ENCODE measurements at places on chromosomes 2 and 18. TPM values are rescaled to one million over a fixed set of nuclear protein-coding genes. Genes with fewer than 3 reads are reported as not detected.

The GMCL1 gene
- 36.7 TPM for total RNA-seq

GRCh38 chr2:240725671-240726070, 34.0 kb downstream of the AQP12A start:
- DNase-seq: no peak

- no peak for DNase-seq
Observed at GRCh38 chr2:24220554-24221291, 45.9 kb downstream of the FAM228A start.

GRCh38 chr2:219081701-219082331, 21.1 kb upstream of the IHH start:
- no peak for DNase-seq

The EGR4 gene
- total RNA-seq: not detected

GRCh38 chr2:37671816-37672103, 318 bp upstream of the CDC42EP3 start:
- no peak for DNase-seq

DNA sequence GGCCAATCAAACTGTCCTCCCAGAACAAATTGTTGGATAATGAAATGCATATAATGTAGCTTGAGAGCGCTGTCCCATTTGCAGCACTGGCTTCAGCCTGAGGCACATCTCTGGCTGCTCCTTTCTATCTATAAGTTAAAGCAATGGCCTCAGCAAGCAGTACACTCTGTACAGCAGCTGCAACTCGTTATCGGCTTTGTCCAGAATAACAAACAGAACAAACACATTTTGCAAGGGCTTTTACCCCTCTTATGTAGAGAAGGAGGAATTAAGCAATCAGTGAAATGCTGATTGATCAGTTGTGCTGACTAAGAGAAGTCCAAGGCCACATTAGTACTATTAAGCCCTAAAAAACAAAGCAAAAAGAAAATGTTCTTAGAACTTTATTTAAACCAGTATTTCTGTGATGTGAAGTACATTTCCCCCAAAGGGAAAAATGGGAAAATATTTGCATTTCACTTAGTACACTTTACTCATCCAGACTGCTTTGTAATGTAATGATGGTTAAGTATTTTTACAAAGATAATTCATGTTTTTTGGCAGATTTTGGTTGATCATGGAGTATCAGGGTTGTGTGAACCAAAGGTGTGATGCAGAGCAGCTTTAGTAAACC, 15.0 kb upstream of the CPS1 start:
- no peak for DNase-seq

DNA sequence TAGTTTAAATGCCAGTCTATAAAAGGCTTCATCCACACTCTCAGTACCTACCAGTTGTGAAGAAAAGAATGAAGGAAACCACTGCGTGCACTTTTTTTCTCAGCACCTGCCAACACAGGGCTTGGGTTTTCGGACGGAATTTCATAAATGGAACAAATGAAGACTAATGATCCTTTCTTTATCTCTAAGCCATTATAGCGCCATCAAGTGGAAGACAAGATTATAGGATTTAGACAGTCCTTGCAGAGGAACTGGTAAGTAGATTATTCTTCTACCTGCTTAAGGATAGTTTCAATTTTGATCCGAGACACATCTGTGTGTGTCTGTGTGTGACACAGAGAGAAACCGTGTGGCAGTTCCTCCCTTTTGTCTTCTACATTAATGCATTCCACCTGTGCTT, 245.6 kb downstream of the NRXN1 start:
- no peak for DNase-seq

DNA sequence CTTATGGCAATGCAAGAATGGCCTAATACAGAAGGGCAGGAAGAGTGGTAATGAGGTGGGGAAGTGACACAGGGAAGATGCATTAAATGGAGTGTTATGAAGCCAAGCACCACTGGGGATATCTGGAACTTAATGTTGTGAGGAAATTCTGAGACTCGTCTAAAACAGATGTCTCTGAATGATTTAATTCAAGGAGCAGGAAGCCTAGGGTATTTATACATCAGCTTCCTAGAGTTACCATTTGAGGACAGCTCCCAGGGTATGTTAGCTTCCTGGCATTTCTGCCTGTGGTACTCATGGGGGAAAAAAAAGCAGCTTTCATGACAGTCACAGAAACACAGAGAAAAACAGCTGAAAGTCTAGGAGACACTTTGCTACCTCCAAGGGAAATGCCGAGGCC, 989.5 kb downstream of the CBLN2 start:
- no peak for DNase-seq

DNA sequence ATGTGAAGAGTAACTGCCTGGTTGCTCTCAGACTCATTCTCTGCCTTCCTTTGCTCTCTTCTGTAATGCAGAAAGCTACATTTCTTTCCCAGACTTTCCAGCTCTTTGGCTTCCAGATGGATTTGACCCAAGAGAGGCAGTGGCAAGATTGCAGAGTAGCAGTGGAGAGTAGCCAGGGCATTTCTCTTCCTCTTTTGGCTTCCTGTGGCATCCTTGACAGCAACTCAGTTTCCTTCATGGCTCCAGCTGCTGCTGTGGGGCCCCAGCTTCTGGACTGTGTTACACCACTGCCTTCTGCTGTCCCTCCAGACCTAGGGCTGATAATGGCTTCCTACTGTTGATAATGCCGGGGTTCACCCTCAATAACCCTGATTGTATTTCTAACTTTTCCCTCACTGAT, 469.4 kb upstream of the SPRED2 start:
- no peak for DNase-seq

- no peak for DNase-seq
Observed at GRCh38 chr18:45100321-45101105, 419.8 kb downstream of the SETBP1 start.

- no peak for DNase-seq
Observed at GRCh38 chr18:58447402-58448095, 181.3 kb downstream of the ALPK2 start.

- DNase-seq: peak; percentile 70
Observed at GRCh38 chr18:24397694-24398368, at the start of gene OSBPL1A. Gene OSBPL1A, minus strand, starts transcription at chr18:24397824. Its CDS starts 20,291 bp downstream, at chr18:24377533.

The SERPINB2 gene
- not detected for total RNA-seq

GRCh38 chr2:137938204-137938603, 26.1 kb upstream of the HNMT start:
- no peak for DNase-seq

The POTEJ gene
- not detected for total RNA-seq

The RTN4 gene
- 126 TPM for total RNA-seq

- no peak for DNase-seq
Observed at GRCh38 chr2:104889291-104889959, 35.5 kb downstream of the POU3F3 start.

The CD8B2 gene
- 0.61 TPM for total RNA-seq

DNA sequence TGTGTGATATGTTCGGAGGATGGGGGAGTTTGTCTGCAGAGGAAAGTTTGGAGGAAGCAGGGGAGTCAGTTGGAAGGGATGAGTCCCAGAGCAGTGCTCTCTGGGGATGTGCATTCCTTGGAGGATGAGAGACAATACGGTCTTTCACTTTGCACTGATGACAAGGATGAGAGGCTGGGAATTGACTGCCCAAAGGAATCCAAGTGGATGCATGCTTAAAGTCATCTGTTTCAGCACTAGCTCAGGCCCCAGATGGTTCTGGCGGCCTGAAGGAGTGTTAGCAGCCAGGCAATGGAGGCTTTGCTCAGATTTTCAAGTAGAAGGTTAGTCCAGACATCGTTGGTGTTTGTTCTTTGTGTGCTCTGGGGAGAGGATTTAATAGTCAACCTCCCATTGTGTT, 100.2 kb downstream of the CRIM1 start:
- no peak for DNase-seq

- DNase-seq: no peak
Observed at GRCh38 chr18:67425672-67426071, 90.8 kb downstream of the DSEL start.

GRCh38 chr18:52999633-53000032, 659.6 kb downstream of the DCC start:
- no peak for DNase-seq

GRCh38 chr18:42341423-42341822, 386.4 kb downstream of the PIK3C3 start:
- DNase-seq: no peak

DNA sequence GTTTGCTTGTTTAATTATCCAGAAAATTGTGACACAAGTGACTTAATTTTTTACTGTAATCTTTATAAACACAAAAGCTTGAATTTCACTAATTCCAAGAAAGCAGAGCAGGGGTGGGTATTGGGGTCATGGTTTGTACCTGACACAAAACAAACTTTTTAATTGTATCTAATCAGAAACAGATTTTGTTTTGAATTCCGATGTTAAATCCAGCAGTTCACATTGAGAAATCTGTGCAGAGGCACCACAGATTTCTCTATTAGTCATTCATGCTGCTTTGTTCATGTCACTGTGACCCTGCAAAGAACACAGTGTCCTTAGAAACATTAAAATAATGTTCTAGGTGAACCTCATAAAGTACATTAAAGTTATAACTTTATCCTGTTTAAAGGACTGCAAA, 443.4 kb downstream of the NYAP2 start:
- DNase-seq: no peak

DNA sequence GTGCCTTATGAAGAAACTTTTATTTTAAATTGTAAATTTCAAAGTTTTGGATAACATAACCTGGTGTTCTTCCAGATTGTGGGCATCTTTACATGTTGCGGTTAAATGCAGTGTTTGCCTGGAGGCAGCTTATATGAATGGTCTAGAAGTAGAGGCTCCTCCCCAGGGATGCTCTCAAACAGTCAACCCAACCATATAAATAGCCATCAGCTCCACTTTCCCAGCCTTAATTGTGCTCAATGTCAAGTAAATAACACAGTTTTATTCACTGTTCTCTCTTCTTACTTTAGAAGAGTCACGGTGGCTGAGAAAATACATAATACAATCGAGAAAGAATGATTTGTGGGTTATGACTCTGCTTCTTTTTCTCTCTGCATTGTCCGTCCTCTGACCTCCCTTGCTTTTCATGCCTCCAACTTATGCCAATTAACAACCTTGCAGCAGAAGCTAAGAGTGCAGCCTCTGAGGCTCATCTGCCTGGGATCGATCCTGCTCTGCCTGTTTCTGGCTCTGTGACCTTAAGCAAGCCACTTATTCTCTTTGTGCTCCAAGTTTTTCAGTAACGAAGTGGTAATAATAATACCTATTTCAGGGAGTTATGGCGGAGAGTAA, 100.3 kb downstream of the DAW1 start:
- DNase-seq: no peak
